Endodermal cell (in vitro differentiated cells): ENCODE measurements at places on chromosomes 11 and 22. TPM values are rescaled to one million over a fixed set of nuclear protein-coding genes. Genes with fewer than 3 reads are reported as not detected.

The CDCA5 gene
- 48.1 and 52.6 TPM in 2 replicates for total RNA-seq

DNA sequence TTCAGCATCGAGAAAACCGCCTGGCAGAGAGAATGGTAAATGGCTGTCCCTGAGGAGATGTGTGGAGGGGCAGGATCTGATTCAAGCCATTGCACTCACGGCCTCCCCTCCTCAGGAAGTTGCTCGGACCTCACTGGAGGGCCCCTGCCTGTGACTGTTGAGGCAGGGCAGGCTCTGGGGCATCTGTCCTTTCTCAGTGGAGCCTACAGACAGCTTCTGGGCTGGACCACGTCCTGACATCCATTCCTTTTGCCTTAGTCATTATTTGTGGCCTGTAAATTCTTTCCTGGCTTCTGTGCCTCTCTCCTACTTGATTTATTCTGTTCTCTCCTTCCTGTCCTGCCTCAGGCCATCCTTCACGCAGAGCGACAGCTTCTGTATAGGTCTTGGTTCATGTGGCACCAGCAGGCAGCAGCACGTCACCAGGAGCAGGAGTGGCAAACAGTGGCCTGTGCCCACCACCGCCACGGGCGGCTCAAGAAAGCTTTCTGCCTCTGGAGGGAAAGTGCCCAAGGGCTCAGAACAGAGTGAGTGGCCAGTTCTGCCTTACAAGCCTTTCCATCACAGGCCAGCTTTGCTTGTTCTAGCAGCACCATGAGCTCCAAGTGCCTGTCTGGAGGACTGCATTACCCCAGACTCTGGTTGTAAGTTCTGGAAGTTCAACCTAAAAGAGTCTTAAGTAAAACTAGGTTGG, 59.6 kb downstream of the PISD start:
- no peak for DNase-seq
- H3K4me3 ChIP-seq = no peak overlapping the region
- H3K4me1 ChIP-seq = no peaks in the 10 kb centered on the region
- H3K27me3 ChIP-seq = no peaks in the 10 kb centered on the region
- no peaks in the 10 kb centered on the region for H3K36me3 ChIP-seq

The BCO2 gene
- 1.0 to 1.1 TPM (median 1.0 TPM) in 3 replicates for total RNA-seq

- H3K4me1 ChIP-seq = no peaks in the 10 kb centered on the region
- DNase-seq = no peak
- no peaks in the 10 kb centered on the region for H3K36me3 ChIP-seq
- H3K27ac ChIP-seq = no peak overlapping the region
Observed at GRCh38 chr22:26041931-26042330, 127.3 kb upstream of the SEZ6L start.

The MPEG1 gene
- total RNA-seq = not detected in 2 replicates

- H3K27ac ChIP-seq = no peak overlapping the region
- H3K27me3 ChIP-seq = peaks cover 21% of the 10 kb centered on the region
- no peak for DNase-seq
- H3K4me3 ChIP-seq = no peak overlapping the region
- H3K36me3 ChIP-seq = no peaks in the 10 kb centered on the region
Observed at GRCh38 chr11:95055283-95055897, 6.2 kb downstream of the KDM4F start.

The ZNF74 gene
- total RNA-seq = 28.6 to 41.7 TPM (median 40.3 TPM) in 3 replicates

DNA sequence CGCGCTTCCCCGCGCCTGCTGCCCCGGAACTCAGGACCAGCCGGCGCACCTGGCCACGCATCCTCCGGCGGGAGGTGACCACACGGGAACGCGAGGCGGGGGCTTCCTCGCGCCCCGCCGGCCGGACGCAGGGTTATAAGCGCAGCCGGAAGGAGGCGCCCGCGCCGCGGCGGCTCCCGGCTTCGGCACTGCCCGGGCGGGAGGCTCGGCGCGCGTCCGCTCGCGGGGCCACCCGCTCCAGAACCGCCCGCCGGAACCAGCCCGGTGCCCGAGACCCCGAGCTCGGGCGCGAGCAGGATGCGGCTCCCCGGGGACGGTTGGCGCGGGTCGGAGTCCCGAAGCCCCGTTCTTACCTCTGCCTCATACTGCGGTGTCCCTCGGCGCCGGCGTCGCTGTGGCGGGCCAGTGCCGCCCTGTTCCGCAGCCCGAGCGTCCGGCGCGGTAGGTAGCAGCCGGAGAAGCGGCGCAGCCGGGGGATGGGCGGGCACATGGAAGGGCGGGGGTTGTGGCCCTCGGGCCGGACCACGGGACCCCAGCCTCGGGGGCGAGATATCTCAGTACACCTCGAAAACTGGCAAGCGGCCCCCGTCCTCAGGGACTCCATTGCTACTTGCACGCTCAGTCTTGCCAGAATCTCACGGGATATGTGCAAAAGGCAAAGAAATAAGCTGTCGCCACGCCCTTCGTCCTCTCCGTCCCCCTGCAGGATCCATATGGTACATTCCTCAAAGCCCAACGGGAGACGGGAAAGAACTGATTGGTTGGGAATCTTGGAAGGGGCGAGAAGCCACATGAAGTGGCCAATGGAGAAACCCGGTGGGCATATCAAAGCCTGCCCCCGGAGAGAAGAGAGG, 23.1 kb downstream of the MICAL3 start:
- peak overlapping the region; percentile 99 for H3K27ac ChIP-seq
- no peaks in the 10 kb centered on the region for H3K27me3 ChIP-seq
- DNase-seq = peak; percentile 94
- peak overlapping the region; percentile 88 for H3K4me3 ChIP-seq

GRCh38 chr11:9740202-9740883, 76.5 kb downstream of the SWAP70 start:
- H3K36me3 ChIP-seq = peaks cover 70% of the 10 kb centered on the region
- H3K4me1 ChIP-seq = no peaks in the 10 kb centered on the region
- DNase-seq = no peak
- H3K4me3 ChIP-seq = no peak overlapping the region

DNA sequence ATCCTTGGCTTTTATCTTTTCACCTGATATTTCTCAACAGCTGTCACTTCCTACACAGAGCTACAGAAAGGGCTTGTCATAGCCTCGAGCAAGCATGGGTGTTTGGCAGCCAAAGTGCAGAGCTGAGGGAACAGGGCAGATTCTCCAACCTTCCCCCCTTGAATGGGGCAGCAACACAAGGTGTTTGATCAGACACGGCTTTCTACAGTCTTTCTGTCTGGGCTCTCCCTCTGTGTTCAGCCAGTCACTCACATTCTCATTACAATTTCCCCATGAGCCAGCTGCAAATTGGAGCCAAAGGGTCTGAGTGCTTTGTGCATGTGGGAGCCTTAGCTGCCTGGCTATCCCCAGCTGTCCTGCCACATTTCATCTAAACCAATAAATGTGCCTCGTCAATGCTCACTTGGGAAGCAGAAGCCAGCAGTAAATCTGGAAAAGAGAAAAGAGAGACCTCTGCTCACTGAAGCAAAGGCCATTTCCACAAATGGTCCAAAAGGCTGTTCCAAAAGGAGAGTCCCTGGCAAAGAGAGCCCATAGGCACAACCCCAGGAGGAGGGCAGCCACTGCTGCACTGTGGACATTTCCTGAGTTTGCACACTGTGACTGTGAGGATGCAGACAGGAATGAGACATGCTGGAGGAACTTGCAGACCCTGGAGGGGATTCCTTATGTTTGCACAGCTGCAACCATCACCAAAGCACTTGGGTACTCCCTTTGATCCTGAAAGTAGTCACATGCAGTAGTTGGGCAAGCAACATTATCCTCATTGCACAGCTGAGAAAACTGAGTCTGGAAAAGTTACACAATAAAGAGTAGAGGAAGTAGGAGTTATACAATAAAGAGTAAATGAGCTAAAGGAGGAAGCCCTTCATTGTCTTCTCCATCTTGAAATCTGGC, 186.8 kb downstream of the FAM181B start:
- H3K4me1 ChIP-seq = peaks cover 2% of the 10 kb centered on the region
- H3K27ac ChIP-seq = peak overlapping the region; percentile 42
- no peaks in the 10 kb centered on the region for H3K36me3 ChIP-seq
- no peak for DNase-seq
- H3K27me3 ChIP-seq = no peaks in the 10 kb centered on the region

The PRAME gene
- total RNA-seq = not detected in 2 replicates
